ENCODE measurements at places on chromosomes 5 and 9.

- DNase-seq = peak; percentile 36
Measured at GRCh38 chr5:135944967-135945560, 9.7 kb downstream of the LECT2 start.

DNA sequence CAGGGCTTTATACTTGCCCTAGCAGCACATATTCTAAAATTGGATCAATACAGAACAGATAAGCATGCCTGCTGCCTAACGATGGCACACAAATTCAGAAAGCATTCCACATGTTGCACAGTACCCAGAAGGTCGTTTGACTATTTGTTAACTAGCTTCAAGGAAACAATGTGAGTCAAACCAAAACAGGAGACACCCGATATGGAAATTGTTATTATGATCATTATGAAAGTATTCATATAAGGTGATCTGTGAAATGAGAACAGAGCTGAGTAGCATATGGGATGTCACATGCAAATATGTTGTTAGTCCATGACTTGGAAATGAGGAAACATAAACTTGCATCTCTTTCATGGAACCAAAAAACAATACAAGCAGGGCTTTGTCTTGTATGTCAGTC, 56.3 kb upstream of the BICD2 start:
- no peak for DNase-seq

GRCh38 chr5:102036927-102037326, 259.2 kb downstream of the SLCO4C1 start:
- DNase-seq = no peak

GRCh38 chr9:112327718-112328450, 5.5 kb downstream of the PTBP3 start:
- DNase-seq = no peak

DNA sequence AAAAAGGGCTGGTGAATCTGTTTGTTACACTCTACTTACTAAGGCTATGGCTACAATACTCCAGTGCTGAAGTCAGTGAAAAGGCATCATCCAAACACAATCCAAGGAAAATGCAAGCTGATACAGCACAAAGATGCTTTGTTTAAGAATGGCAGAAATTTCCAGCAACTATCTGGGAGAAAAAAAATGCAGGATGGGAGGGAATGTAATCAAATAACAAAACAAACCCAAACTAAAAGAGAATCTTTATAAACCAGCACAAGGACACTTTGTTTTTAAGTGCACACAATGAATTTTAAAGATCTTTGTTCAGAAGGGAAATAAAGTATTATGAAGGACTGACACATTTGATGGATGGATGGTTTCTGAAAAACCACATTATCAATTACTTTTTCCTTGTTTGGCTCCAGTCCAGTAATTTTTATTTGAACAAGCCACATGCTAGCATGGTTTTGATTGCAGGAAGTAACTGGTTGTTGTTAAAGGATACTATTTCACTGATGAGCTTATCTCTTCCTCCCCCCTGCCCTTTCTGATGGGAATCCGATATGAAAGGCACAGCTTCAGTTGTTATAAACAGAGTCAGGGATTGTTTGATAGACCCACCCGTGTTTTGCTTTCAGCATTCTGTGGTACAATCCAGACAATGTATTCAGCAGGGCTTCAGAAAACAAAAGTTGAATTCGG, 12.1 kb upstream of the TLE4 start:
- no peak for DNase-seq

GRCh38 chr9:89838621-89839020, 233.8 kb downstream of the GADD45G start:
- DNase-seq = no peak

GRCh38 chr5:179142434-179143198, 82.4 kb downstream of the ZNF354C start:
- DNase-seq = no peak

DNA sequence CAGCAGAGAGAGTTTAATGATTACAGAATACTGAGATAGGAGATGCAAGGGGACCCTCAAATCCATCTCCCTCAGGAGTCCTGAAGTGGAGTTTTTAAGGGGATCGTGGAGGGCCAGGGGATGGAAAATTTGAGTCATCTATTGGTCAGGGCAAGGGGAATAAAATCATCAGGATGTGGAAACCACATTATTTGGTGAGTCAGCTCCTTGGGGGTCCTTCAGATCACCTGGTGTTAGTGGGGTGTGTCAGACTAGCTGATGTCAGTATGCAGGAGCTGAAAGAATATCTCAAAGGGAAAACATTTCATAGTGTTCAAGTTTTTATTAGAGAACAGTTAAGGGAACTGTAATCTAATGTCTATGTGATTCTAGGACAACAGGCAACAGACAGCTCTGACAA, 183.0 kb upstream of the FTMT start:
- DNase-seq = no peak

GRCh38 chr9:124721109-124721906, 49.8 kb downstream of the NR6A1 start:
- no peak for DNase-seq

- DNase-seq = no peak
Measured at GRCh38 chr5:158967541-158967940, 132.2 kb downstream of the EBF1 start.

DNA sequence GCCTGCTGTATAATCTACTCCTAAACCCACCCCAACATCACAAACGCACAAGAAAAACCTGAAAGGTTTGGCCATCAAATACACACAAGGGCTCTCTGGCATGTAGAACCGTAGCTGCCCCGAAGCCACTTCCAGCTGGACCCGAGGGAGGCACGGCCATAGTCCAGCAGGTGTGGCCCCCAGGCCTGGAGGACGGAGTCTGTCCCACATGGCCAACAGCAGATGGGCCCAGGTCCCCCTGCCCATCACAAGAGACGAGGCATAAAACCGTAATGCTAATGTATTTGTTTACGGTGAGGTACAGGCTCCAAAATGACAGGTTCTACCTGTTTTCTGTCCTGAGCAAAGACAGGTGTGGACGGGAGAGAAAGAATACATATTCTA, 234.2 kb downstream of the SYK start:
- no peak for DNase-seq

GRCh38 chr5:176446028-176446665, 2.0 kb upstream of the FAF2 start:
- DNase-seq = no peak

GRCh38 chr5:1757511-1757910, 42.1 kb downstream of the MRPL36 start:
- DNase-seq = no peak

- DNase-seq = no peak
Measured at GRCh38 chr9:96135076-96135752, 166.8 kb downstream of the HSD17B3 start.

GRCh38 chr5:82719368-82719767, 357.8 kb downstream of the TMEM167A start:
- peak; percentile 34 for DNase-seq

GRCh38 chr5:86756839-86757238, 139.1 kb downstream of the COX7C start:
- no peak for DNase-seq

- no peak for DNase-seq
Measured at GRCh38 chr5:163633926-163634460, 128.6 kb downstream of the MAT2B start.

DNA sequence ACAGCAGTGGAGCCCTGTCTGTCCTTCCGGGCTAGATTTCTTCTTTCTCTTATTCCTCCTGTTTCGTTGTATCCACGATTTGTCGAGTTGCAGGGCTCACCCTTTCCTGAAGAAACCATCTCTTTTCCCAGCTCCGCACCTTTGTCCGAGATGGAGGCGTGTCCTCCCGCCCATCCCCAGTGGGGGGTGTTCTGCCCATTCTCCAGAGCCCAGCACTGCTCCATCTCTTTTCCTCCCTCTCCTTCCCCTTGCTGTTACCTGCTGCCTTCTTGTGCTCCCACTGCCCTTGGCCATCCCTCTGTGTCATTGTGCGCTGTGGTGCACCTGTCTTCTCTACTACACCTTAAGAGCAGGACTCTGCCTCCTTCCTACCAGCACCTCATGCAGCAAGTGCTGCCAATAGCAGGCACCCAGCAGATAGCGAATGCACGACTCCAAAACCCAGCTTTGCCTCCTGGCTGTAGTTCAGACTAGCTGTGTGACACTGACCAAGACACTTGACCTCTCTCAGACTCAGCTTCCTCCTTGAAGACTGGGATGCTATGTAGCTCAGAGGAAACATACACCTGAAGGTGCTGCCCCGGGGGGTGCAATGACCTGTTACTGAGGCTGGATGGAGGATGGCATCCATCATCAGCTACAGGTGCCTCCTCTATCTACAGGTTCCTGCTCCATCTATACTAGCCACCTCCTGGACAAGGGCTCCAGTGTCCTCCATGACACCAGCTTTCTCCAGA, 8.9 kb downstream of the OR13J1 start:
- DNase-seq = no peak

GRCh38 chr9:136305804-136306203, 1.9 kb upstream of the CCDC187 start:
- no peak for DNase-seq

- DNase-seq = no peak
Measured at GRCh38 chr5:102795526-102795925, 40.4 kb downstream of the PAM start.

DNA sequence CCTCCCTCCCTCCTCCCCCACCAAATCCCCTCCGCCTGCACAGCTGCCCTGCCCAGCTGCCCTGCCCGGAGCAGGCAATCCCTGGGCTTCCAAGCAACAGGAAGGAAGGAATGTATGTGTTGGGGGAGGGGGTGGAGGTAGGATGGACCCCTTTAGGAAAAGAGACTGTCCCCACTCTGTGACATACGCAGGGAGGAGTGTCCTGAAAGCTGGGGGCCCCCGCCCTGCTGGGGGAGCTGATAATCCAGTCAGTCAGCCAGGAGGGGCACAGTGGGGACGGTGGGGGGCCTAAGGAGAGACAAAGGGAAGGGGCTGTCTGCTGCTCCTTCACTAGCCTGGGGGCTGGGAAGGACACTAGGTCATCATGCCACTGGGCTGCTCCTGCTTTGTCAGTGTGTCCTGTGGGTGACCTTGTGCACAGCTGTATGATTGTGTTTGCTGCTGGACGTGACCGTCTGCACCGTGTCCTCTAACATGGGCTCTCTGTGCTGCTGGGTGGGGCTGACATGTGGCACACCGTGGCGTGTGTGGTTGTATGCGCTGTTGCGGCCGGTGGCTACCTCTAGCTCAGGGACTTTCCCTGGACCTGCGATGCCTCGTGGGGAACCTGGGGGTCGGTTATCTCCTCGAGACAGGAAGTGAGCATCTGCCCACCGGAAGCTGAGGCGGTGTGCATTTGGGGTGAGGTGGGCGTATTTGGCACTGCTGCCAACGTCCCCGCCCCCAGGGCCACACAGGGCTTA, 3.0 kb downstream of the N4BP3 start:
- peak; percentile 70 for DNase-seq

DNA sequence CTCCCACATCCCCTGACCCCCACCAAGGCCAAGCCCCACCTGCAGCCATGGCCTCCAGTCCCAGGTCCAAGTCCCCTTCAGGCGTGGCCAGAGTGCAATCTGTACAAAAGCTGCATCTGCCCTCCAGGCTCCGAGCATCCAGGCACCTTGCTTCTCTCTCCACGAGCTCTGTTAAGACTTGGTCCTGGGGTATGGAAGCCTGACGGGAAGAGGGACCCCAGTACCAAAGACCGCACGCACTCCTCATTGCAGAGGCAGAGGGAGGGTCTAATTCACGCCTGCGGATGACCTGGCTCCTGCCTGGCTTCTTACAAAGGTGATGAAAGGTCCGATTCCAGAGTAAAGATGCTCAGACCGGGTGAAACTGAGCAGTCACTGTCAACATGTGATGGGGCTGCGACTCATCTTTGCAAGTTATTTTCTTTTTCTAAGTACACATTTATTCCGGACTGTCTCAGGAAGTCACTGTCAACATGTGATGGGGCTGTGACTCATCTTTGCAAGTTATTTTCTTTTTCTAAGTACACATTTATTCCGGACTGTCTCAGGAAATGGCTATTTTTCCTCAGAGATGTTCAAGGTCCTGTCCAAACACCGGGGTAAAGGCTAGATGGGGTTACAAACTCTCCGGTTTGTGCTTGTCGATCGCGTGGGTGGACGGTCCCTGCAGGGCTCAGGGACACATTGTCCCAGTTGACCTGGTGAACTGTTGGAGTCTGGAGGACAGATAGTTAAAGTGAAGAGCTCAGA, 252.0 kb upstream of the IRX4 start:
- no peak for DNase-seq

DNA sequence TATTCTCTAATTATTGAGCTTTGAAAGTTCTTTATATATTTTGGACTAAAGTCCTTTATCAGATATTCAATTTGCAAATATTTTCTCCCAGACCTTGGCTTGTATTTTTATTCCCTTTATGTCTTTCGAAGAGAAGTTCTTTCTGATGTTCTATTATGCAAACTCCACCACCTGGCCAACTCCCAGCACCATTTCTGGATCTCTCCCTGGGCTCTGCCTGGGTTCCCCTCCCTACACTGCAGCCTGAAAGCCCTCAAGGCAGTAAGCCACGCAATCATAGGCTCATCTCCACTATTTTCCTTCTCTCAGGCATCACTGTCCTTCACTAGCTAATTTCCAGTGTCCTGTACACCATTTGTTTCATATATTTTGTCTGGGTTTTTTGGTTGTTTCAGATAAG, 76.1 kb downstream of the GRAMD2B start:
- DNase-seq = no peak

GRCh38 chr9:34565856-34566255, 23.7 kb downstream of the CNTFR start:
- DNase-seq = no peak

- DNase-seq = no peak
Measured at GRCh38 chr5:133445744-133446143, 166.6 kb downstream of the FSTL4 start.

GRCh38 chr5:113090336-113091106, 113.9 kb downstream of the DCP2 start:
- no peak for DNase-seq

GRCh38 chr5:44372028-44372427, 17.2 kb downstream of the FGF10 start:
- no peak for DNase-seq

DNA sequence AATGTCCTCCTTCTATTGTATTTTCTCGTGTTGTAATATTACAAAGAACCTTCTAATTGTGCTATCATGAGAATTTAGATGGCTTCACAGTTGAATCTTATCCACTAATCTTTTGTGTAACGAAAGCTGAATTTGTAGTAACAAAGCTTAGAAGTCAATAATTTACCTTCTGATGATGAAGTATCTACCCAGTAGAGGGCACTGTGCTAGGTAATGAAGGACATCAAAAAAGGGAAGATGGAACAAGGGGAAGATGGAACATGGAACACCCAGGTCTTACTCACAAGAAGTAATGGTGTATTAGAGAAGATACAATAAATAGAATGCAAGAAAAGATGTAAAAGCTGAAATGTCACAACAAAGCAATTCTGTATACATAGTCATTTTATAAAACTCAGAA, 131.0 kb upstream of the CCNG1 start:
- no peak for DNase-seq

Data from GM10248 (cell line).